Activated CD4-positive, alpha-beta T cell treated with anti-CD3 and anti-CD28 coated beads for 48 hours (primary cell): ENCODE measurements at places on chromosomes 12 and 14.

- DNase-seq: peak; percentile 26
Observed at GRCh38 chr14:49858383-49858782, 5.8 kb upstream of the NEMF start.

GRCh38 chr12:105041186-105041585 lies 43.1 kb downstream of the ALDH1L2 start:
- no peak for DNase-seq

DNA sequence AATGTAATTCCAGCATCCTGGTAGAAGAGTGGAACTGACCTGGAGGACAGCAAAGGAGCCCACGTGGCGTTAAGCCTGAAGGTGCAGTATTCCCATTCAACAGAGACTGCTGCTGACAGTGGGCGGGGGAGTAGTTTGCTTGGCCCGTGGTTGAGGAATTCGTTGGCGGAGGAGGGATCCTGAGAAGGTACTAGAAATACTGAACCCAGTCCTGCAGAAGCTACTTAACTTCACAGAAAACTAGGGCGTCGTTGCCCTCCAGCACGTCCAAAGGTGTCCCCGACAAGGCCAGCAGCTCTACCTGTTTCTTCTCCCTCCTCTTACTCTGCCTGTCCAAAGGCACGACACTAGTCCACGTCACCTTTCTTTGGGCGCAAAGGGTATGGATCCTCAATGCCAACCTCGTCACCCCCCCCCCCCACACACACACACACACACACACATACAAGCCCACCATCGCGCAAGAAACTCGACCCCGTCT lies 303 bp downstream of the PUS7L start:
- no peak for DNase-seq

- DNase-seq: no peak
Observed at GRCh38 chr14:32205554-32205953, 2.5 kb upstream of the RNU6-8 start.

GRCh38 chr12:32532422-32532821 lies 133.1 kb downstream of the FGD4 start:
- no peak for DNase-seq
